ENCODE measurements at places on chromosomes 5 and 9.

DNA sequence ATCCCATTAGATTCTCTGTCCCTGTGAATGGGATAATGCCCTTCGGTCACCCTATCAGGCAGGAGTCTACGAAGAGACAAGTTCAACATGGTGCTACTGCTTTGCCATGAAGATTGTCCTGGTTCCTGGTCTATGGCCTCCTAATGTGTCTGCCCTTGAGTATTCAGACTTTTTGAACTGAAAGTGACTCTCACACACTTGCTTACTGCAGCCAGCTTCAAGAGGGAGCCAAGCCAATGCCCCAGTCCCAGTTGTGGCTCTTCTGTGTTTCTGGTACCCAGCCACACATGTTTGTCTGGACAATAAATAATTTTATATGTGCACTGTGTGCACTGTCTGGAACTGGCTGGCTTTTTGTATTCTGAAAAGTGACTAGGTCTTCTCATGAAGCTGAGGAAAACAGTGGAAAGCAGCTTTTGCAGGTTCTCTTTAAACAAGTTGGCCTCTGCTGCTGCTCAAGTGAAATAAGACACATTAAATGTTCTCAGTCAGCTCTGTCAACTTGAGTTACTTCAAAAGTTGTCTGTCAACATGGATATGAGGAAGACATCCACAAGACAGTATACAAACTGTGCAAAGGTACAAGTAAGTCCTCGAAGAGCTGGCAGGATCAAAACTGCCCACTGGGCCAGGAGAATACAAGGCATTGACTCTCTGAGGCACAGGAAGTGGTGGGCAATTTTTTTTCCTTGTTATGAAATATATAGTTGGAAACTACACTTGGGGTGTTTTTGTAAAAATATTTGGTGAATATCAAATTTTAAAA is 60.0 kb downstream of the ZNF608 start:
- DNase-seq: no peak

DNA sequence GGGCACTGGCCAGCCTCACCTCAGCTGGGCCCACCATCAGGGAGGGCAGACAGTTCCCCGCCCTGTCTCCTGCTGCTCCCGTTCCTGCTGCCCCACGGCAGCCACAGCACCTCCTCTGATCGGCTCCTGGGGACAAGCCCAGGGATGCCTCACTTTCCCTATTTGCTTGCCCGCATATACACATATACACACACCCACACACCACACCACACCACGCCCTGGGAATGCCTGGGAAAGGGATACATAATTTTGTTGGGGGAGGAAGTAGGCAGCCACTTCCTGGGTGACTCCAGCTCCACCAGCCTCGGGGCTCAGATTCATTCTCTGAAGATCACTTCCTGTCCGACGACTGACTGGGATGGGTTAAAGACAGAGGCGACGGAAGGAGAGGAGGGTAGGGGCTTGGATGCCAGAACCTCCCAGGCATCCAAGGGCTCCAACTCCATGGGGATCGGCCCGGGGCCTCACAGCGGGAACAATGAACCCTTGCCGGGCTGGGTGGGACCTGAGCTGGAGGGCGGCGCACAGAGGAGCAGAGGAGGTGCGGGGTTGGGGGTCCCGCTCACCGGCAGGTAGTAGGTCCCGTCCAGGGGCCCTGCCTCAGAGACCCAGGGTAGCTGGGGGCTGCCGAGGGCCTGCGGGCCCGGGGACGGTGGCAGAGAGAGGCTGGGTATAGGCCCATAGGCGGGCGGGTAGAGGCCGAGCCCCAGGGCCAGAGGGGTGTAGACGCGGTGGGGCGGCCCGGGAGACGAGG is 2.0 kb upstream of the MZB1 start:
- DNase-seq: no peak

- no peak for DNase-seq
Measured at GRCh38 chr9:130932255-130933079, 6.6 kb downstream of the FIBCD1 start.

GRCh38 chr9:129383019-129383560 is 205.0 kb upstream of the IER5L start:
- no peak for DNase-seq

DNA sequence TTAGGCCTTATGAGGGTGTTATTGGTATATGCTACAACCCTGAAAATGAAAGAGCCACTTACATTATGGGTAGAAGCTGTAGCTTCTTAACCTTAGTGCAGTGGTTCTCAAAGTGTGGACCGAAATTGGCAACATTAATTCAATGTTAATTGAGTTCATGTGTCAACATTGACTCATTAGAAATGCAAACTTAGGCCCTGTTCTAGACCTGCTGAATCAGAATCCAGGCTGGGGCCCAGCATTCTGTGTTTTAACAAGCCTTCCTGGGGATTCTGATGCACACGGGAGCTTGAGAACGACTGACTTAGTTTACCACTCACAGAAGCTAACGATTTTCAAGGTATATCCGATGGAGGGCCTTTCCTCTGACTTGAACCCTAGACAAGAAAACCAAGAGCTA is 7.3 kb downstream of the VLDLR start:
- DNase-seq: no peak

GRCh38 chr9:94799578-94800264 is 73.2 kb downstream of the AOPEP start:
- DNase-seq: no peak

DNA sequence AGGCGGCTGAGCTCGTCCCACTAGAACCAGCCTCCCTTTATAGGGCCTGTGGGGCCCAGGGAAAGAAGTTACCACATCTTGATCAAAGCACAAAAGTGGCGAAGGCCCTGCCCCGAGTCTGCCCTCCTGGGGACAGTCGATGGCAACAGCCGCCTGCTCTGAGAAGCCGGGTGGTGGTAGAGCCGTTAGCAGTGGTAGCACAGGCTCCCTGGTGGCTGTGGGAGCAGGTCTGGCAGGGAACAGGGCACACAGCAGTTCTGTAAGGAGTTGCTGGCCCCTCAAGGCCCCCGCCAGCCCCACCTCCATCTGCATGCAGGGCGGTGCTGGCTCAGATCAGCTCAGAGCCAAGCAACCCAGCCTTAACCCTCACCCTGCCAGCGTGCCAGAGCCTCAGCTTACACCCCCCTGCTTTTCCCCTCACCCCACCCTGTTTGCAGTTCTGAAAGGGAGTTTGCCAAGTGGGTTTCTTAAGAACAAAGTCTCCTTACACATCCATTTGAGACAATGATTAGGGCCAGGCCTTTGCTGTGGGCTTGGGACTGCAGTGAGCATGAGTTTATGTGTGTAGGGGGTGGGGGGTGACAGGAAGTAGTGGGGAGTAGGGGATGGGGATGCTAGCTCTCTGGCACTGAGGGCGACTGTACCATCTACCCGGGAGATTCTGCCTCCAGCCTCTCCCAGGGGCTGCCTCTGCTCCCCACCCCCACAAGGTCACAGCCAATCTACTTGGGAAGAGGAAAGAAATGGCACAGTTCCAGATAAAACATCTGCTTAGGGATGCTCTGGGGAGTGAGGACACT is 11.8 kb downstream of the ACSL6 start:
- DNase-seq: no peak

- DNase-seq: no peak
Measured at GRCh38 chr5:179323026-179323870, 22.0 kb downstream of the ADAMTS2 start.

DNA sequence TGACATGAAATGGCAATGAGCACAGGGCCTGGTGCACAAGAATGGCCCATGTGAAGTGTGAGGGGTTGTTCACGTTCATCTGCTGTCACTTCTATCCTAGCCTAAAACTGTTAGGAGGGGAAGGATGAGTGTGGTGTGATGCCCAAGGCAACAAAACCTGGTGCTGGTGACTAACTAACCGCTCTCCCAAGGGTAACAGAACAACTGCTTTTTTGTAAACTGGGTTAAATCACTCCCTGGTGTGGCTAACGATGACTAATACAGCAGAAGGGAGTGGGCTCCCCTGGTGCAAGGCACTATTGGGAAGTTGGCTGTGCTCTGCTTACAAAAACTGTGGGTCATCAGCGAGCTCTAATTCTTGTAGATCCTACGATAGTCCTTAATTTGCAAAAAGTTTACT is 103.2 kb upstream of the VCAN start:
- DNase-seq: no peak

- no peak for DNase-seq
Measured at GRCh38 chr9:96394832-96395496, 11.5 kb upstream of the SLC35D2 start.

DNA sequence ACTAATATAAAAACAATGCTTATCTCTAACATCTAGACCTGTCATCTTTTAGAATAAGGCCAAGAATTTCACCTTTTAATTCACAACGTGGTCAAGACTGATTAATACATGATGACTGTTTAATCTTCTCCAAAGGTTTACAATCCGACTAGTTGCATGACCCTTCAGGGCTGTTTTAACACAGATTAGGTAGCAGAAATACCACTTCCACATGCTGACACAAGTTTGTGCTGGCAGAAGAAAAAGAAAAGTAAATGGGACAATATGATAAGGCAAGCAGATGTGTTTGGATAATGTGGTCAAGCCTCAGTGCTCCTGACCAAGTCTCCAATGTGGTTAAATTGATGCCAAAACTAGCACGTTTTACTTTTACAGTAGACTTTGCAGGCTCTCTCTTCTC is 31.1 kb downstream of the SEMA6A start:
- no peak for DNase-seq

DNA sequence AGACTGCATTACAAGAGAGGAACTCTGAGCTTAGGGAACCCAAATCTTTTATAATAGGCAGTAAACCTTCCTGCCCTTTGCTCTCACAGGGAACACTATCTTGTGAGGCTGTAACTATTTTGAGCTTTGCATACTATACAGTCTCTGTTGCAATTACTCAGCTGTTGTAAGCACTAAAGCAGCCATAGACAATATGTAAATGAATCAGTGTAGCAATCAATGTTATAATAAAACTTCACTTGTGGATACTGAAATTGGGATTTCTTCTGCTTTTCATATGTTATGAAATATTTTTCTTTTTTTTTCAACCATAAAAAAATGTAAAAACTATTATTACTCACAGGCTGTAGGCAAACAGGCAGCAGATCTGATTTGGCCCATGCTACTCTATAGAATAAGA is 16.7 kb upstream of the UBQLN1 start:
- DNase-seq: no peak

- DNase-seq: no peak
Measured at GRCh38 chr5:108765647-108766046, 17.9 kb downstream of the FER start.

- no peak for DNase-seq
Measured at GRCh38 chr9:113963017-113963620, 87.0 kb downstream of the ZNF618 start.

GRCh38 chr5:33441241-33442177 is 744 bp downstream of the TARS1 start:
- DNase-seq: peak; percentile 35

- no peak for DNase-seq
Measured at GRCh38 chr9:115636596-115636995, 517.0 kb upstream of the PAPPA start.

- DNase-seq: no peak
Measured at GRCh38 chr5:65262096-65262495, 219.6 kb downstream of the ADAMTS6 start.

- DNase-seq: no peak
Measured at GRCh38 chr9:137370865-137371520, 52.0 kb downstream of the EXD3 start.

DNA sequence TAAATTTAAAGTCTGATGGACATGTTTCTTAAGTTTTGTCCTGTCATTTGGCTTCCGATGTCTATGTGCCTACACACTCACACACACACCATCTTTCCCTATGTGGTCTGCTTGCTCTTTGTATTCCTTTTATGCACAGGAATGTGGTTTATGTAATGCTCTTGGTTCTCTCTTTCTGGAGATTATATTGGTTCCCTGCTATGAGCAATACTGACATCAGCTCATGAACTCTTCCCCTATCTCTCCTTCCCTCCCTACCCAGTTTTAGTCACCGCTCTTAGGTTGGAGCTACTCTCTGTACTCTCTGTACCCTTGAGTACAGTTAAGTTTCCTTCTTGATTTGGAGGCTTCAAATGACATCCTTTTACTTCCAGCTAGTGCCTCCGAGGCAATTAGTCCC is 77.9 kb upstream of the MVB12B start:
- no peak for DNase-seq

- DNase-seq: no peak
Measured at GRCh38 chr5:178431063-178431781, 159.0 kb downstream of the COL23A1 start.

GRCh38 chr5:2094616-2094995 is 211.9 kb upstream of the IRX4 start:
- DNase-seq: no peak

GRCh38 chr9:93154293-93154903 is 20.3 kb upstream of the NINJ1 start:
- peak; percentile 46 for DNase-seq

DNA sequence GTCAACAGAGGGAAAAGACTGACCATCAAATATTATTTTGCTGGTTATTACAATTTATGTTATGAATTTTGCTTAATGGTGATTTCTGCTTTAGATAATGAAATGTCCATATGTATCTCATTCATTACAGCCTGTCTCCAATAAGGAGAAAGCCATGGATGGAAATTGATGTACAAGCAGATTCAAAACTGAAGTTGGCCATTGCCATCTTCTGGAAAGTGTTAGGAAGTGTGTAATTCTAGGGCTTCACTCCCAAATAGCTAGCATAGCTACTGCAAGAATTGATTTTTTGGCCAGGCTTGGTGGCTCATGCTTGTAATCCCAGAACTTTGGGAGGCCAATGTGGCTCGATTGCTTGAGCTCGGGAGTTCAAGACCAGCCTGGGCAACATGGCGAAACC is 45.8 kb downstream of the DYNC2I2 start:
- no peak for DNase-seq

DNA sequence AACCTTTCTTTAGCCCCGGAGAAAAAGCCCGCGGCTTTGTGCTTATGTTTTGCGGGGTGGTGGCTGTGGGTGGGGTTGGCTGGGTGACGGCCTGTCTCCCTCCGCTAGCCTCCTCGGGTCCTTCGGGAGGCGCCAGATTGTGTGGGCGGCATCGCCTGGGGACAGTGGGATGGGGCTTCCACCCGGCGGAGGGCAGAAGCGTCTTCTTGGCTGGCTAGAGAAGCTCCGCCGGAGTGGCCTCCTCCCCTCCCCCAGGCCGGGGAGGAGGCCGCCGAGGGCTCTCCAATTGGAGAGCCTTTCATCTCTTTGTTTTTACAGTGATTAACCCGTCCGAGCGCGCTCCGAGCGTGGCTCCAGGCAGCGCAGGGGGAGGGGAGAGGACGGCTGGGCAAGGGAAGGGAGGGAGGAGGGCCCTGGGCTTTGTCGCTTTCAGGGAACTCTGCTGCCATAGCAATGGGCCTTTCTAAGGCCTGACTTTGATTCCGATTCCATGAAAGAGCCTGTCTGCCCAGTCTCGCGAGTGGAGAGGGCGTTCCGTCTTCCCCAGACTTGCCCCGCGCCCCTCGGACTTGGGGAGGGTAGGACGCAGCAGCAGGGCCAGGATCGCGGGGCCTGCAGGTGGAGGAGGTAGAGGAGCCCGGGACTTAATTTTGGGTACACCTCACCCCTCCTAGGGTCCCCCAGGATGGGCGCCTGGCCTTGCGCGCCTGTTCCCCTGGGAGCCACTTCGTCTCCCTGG is 36.7 kb upstream of the TIFAB start:
- DNase-seq: no peak
